ENCODE measurements at places on chromosomes 11 and 22.
A peak's percentile ranks its signal among the peaks of the same experiment; 100 is the strongest.

DNA sequence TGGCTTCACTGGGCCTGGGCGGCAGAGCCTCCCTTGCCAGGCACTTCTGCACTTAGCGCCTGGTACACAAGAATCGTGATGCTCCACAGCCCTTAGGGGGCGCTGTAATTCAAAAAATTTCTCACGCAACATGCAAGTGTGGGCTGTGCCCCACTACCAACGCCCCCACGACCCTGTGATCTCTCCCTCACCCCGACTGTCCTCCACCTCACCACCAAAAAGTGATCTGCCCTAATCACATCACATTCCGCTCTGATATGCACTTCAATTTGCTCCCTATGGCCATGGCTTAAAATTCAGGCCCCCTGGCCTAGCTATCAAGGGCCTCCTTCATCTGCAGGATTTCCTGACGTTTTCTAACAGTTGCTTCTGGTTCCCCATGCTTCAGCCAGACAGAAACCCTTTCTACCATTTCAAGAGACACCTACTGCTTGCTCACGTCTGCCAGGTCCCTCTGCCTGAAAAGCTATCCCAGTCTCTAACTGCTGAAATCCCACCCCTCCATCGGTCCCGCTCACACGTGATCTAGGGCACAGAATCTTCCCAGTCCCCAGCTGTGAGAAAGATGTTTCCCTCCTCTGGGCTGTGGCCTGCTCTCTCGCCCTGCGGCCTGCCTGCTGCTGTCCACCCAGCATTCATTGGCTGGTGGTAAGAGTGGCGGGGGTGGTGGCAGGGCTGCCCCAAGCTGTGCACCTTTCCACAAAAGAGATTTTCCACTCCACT lies 27.9 kb upstream of the LRRC32 start:
- no peaks in the 10 kb centered on the region for H3K4me1 ChIP-seq
- H3K4me3 ChIP-seq: no peak overlapping the region

DNA sequence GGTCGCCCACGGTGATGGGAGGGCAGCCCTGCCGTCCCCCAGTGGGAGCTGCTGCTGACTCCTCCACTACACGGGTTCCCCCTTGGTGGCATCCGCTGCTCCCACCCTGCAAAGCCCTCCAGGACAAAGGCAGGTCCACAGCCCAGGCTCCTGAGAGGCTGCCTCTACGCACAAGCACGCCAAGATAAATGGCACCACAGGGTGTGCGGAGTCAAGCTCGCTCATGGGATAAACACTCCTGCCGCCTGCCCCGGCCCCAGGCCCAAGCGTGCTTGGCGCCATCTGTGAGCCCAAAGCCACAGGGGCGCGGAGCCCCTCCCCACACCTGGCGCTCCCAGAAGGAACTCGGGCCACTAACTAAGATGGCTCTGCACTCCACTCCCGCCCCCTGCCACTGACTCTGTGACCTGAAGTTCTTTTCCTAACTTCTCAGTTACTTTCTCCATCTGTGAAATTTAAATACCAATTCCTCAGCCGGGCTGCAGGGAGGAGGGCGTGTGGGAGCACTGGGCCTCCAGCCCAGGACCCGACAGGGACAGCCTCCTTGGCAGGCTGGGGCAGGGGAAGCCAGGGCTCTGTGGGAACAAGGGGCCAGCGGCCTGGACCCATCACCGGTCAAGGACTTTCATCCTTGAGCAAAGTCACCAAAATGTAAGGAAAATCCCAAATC lies 14.9 kb downstream of the EHD1 start:
- no peak overlapping the region for H3K4me3 ChIP-seq
- no peaks in the 10 kb centered on the region for H3K36me3 ChIP-seq
- no peaks in the 10 kb centered on the region for H3K27me3 ChIP-seq
- DNase-seq: no peak
- peaks cover 40% of the 10 kb centered on the region for H3K4me1 ChIP-seq

- DNase-seq: no peak
- H3K36me3 ChIP-seq: no peaks in the 10 kb centered on the region
- no peak overlapping the region for H3K4me3 ChIP-seq
- no peak overlapping the region for H3K27ac ChIP-seq
- peaks cover 31% of the 10 kb centered on the region for H3K27me3 ChIP-seq
- no peaks in the 10 kb centered on the region for H3K4me1 ChIP-seq
These were observed 10.3 kb upstream of the RAC2 start for GRCh38 chr22:37254209-37254866.

- no peak overlapping the region for H3K4me3 ChIP-seq
- H3K27me3 ChIP-seq: no peaks in the 10 kb centered on the region
- H3K27ac ChIP-seq: no peak overlapping the region
- no peaks in the 10 kb centered on the region for H3K4me1 ChIP-seq
These were observed 75.8 kb downstream of the MORC2 start for GRCh38 chr22:30892731-30893221.

DNA sequence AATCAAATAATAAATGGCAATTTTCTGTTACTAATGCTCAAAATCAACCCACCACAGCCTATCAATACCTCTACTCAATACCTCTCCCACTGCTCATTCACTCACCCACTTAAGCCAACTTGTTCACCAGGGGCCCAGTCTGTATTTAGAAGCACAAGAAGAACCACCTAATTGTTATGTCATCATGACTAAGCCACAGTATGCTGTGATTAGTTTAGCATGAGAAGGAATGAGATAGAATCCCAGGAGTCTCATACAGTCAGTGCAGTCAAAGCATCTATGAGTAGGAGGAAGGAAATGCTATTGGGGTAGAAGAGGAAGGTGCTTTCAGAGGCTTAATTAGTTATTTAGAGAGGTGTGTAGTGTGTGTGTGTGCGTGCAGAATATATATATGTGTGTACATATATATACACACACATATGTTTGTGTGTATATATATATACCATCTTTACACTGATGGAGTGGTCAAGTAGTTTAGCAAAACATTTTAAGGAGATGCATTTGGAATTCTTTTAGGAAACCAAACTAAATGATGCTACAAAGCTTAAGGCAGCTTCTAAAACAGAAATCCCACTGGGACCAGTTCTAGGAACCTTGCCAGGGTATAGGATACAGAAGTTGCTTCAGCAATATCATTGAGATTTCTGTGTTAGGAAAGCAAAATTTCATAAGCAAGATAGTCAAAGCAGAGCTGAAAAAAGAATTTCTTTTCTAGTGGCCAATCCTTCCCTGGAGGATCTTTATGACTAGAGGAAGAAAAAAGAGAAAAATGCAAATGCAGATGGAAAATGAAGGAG lies 27.5 kb downstream of the KCNA4 start:
- H3K36me3 ChIP-seq: no peaks in the 10 kb centered on the region
- no peaks in the 10 kb centered on the region for H3K4me1 ChIP-seq
- no peak overlapping the region for H3K4me3 ChIP-seq

GRCh38 chr11:120056301-120057027 lies 81.4 kb downstream of the TRIM29 start:
- peak; percentile 18 for DNase-seq
- H3K27ac ChIP-seq: peak overlapping the region; percentile 73
- no peaks in the 10 kb centered on the region for H3K36me3 ChIP-seq
- H3K27me3 ChIP-seq: no peaks in the 10 kb centered on the region
- no peak overlapping the region for H3K4me3 ChIP-seq
- H3K4me1 ChIP-seq: no peaks in the 10 kb centered on the region

DNA sequence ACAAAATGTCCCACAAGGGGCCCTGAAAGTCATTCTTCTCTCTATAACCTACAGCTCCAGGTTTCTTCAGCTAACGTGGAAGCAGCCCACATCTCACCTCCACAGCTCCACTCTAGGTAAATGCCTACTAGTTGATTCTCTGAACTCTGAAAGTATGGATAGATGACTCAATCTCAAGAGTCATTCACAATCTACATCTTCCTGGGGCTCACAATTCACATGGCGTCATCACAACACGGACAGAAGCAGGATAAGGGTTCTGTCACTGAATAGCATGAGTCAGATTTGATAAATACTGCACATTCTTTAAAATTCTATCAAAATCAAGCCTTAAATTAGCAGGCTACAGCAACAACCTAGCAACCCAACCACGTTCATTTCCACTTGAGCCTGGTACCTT lies 96.3 kb downstream of the PLEKHA7 start:
- no peaks in the 10 kb centered on the region for H3K4me1 ChIP-seq
- no peaks in the 10 kb centered on the region for H3K36me3 ChIP-seq
- no peaks in the 10 kb centered on the region for H3K27me3 ChIP-seq
- DNase-seq: no peak
- H3K4me3 ChIP-seq: no peak overlapping the region
- H3K27ac ChIP-seq: peak overlapping the region; percentile 71

GRCh38 chr11:14312736-14313438 lies 46.1 kb downstream of the RRAS2 start:
- no peaks in the 10 kb centered on the region for H3K4me1 ChIP-seq
- H3K27ac ChIP-seq: no peak overlapping the region
- H3K36me3 ChIP-seq: no peaks in the 10 kb centered on the region
- DNase-seq: no peak
- H3K4me3 ChIP-seq: no peak overlapping the region
- no peaks in the 10 kb centered on the region for H3K27me3 ChIP-seq

DNA sequence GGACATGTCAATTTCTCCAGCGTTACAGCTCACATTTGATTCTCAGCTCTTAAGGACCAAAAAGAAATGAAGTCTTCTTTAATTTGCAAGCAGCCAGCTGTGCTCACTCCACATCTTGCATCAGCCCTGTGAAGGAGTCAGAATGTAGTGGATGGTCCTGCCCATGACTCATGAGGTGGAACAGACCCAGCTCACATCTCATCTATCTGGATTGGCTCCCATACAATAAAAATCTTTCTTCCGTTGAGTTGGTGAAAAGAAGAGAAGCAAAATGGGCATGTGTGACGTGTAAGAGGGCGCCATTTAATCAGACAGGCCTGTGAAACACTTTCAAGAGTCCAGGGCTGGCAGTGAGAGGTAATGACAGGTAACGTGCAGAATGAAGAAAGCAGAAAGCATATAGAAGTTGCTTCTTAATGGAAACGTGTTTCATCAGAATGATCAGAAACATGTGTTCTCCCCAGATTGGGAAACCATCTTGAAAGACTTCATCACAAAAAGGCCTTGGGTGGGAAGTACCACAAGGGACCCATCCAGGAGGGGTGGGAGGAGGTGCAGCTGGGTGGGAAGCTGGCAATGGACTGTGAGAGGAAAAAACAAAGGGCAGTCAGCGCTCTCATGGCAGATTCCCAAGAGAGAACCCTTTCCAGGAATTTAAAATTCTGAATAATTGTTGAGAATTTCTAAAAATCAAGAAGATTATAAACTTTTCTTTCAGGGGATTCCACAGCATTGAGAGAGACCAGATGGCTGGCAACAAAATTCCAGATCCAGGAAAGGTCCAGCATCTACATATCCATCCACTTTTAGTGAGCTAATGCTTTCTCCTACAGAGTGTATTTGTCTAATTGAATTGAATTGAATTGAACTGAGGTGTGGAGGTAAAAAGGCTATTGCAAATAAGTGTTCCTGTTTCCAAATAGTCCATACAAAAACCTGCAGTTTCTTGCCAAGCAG lies 57.0 kb downstream of the ETS1 start:
- no peaks in the 10 kb centered on the region for H3K36me3 ChIP-seq
- DNase-seq: no peak
- H3K4me1 ChIP-seq: no peaks in the 10 kb centered on the region
- H3K27me3 ChIP-seq: no peaks in the 10 kb centered on the region
- peak overlapping the region; percentile 49 for H3K27ac ChIP-seq

- H3K4me1 ChIP-seq: peaks cover 6% of the 10 kb centered on the region
- H3K4me3 ChIP-seq: no peak overlapping the region
- no peaks in the 10 kb centered on the region for H3K36me3 ChIP-seq
These were observed 9.2 kb downstream of the STARD10 start for GRCh38 chr11:72784662-72785061.

GRCh38 chr11:13080861-13081260 lies 71.7 kb downstream of the RASSF10 start:
- no peak for DNase-seq
- no peaks in the 10 kb centered on the region for H3K4me1 ChIP-seq
- H3K27me3 ChIP-seq: no peaks in the 10 kb centered on the region
- no peak overlapping the region for H3K27ac ChIP-seq
- no peaks in the 10 kb centered on the region for H3K36me3 ChIP-seq

DNA sequence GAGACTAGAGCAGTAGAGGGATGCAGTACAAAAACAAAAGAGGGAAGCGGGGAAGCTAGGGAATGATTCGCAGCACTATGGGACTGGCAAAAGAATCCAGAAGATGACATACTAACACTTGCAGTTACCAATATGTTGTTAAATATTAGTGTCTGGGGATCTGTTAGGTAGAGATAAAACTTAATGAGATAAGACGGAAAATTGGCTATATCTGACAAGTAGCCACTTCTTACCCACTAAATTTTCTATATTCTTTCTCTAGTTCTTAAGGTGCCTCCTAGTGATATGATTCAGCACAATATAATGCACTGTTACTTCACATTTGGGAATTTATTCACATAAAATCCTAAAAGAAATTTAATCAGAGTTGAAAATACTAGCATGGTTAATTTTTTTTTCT lies 30.8 kb downstream of the CCDC90B start:
- no peaks in the 10 kb centered on the region for H3K27me3 ChIP-seq
- H3K4me3 ChIP-seq: no peak overlapping the region
- no peak for DNase-seq
- no peaks in the 10 kb centered on the region for H3K36me3 ChIP-seq
- no peaks in the 10 kb centered on the region for H3K4me1 ChIP-seq
- H3K27ac ChIP-seq: no peak overlapping the region

DNA sequence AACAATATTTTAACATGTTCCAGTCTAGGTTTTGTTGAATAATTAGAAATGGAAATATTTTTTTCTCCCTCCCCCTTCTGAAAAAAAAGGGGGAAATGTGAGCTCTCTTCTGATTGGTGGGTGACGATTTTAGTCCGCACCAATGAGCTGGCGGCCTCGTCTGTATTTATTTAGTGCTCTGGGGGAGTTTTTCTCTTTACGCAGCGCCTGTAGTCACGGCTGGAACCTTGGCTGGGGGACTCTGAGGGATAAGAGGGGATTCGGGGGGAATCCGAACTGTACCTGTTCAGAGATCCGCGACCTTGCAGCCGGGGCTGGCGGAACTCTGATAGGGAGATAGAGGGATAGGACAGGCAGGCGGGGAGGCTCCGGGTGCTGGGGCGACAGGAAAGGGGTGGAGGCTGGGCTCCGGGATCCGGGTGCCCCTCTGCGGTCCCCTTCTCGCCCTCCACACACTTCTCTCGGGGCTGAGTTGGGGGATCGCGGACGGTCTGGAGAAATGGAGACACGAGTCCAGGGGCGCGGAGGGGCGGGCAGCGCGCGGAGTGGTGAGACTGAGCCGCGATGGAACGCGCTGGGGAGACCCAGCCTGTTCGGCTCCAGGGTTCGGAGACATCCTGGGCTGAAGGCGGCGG lies 99.7 kb upstream of the HSD17B12 start:
- H3K27me3 ChIP-seq: peaks cover 3% of the 10 kb centered on the region
- peak overlapping the region; percentile 26 for H3K4me3 ChIP-seq
- no peak overlapping the region for H3K27ac ChIP-seq
- no peaks in the 10 kb centered on the region for H3K4me1 ChIP-seq

GRCh38 chr11:124823512-124824376 lies 23.5 kb upstream of the MSANTD2 start:
- H3K27me3 ChIP-seq: peaks cover 3% of the 10 kb centered on the region
- no peak overlapping the region for H3K27ac ChIP-seq
- H3K4me1 ChIP-seq: no peaks in the 10 kb centered on the region
- no peak overlapping the region for H3K4me3 ChIP-seq

GRCh38 chr11:6825231-6825744 lies 20.2 kb upstream of the OR10A5 start:
- H3K27me3 ChIP-seq: no peaks in the 10 kb centered on the region
- no peak for DNase-seq
- H3K27ac ChIP-seq: no peak overlapping the region

Data from breast epithelium (tissue), 4 donors.